DMS153 (cell line): ENCODE measurements at places on chromosomes 12 and 14.

DNA sequence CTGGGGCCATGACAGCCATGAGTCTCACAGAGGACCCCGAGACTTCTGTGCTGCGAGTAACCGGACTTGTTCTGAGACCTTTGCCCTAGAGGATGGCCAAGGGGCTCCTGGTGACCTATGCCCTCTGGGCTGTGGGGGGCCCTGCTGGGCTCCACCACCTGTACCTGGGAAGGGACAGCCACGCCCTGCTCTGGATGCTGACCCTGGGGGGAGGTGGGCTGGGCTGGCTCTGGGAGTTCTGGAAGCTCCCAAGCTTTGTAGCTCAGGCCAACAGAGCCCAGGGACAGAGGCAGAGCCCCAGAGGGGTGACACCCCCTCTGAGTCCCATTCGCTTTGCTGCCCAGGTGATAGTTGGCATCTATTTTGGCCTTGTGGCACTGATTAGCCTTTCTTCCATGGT is 2.1 kb downstream of the DNAJC22 start:
- no peak for DNase-seq

DNA sequence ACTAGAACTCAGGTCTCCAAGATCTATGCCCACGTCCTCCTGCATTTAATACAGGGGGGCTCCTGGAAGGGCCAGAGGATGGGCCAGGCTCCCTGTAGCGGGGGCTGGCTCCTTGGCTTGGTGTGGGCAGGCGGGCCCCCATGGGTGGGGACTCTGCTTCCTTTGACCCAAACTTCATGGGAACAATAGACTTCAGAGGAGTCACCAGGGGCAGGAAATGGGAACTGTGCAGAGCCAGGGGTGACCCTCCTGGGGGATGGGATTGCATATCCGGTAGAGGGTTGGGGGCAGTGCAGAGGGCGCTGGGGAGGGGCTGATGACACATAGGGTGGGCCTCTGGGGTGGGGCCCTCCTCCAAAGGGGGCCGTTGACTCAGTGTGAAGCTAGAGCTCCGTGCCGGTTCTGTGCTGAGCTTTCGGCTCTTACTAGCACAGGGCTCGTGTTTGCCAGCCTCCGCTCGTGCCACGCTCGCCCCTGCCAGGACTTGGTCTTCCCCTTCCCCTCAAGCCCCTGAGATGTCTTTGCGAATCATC is 4.6 kb downstream of the TEAD4 start:
- no peak for DNase-seq

DNA sequence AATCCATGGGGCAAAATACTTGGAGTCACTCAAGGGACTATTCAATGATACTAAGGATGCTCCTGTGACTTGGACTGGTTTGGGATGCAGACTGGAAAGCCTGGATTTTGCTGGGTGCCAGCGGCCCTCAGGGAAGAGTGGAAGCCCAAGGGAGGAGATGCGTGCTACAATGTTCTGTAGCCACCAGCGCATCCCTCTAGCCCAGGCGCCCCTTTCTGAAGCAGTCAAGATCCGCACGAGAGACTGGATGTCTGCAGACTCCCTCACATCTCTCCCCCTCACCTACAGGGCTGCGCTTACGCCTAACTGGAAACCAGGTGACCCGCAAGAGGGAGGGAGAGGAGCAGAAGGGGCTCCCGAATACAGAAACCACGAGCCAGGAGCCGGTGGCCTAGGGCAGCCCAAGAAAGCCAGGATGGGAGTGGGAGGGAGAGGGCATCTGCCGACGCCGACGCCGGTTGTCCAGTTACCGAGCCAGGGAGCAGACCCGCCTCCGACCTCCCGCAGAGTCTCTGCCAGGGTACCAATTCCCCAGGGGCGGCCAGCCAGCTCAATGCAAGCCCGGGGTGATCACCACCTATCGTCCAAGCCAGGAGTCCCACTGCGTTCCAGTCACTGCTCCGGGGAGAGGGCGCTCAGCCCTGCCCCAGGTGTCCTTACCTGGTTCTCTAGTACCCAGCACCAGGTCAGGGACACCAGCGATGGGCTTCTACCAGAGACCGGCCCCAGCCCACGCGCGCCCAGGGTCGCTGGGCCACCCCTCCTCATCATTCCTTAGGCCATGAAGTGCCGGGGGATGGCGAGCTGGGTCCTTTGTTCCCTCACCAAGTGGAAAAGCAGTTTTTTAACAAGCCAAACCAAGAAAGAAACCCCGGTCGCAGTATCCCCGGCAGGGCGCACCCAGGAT is 1.2 kb downstream of the NTN4 start:
- peak; percentile 45 for DNase-seq

DNA sequence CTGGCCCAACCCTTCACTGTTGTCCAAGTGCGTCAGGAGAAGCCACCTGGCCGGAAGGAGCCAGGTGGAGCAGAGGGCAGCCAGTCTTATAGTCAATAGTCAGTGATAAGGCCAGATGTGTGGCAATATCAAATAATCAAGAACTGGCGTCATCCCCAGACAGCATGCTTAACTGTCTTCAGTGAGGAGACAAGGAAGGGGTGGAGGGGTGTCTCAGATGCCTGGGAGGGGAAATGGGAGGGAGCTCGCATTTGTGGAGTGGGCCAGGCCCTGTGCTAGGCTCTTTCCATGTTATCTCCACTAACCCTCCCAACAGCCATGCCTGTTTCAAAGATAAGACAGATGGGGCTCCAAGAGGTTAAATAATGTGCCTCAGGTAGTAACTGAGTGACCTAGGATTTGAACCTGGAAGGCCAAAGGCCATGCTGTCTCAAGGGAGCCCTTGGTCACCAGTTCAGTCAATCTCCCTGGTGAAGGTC is 48.9 kb upstream of the FOS start:
- DNase-seq, result no peak

DNA sequence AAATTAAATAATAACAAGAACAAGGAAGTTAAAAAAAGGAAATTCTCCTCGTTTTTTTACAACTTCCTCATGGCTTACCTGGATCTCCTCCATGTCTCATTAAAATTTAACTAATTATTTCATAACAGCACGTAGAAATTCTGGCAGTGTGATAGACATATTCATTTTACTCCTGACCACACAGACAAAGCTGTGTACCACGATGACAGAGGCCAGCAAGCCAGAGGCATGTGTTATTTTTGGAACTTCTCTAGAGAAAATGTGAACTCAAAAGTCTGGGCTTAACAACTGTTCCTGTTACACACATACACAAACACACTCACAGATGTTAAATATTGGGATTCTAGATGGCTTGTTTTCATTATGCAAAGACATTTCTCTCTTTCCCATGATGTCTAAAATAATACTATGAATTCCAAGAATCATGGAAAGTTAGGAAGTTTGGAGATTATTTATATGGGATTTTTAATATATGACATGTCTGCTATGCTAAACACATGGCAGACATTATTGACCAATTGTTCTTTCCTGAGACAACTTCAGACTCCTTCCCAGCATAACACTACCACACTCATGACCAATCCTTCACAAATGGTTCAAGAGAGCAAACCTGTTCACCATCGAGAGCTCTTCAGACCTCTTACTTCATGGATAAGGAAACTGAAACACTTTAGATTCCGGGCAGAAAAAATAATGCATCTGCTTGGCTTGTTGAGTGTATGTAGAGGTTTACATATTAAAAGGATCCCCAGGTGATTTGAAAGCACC is 158.7 kb downstream of the DACT1 start:
- no peak for DNase-seq

DNA sequence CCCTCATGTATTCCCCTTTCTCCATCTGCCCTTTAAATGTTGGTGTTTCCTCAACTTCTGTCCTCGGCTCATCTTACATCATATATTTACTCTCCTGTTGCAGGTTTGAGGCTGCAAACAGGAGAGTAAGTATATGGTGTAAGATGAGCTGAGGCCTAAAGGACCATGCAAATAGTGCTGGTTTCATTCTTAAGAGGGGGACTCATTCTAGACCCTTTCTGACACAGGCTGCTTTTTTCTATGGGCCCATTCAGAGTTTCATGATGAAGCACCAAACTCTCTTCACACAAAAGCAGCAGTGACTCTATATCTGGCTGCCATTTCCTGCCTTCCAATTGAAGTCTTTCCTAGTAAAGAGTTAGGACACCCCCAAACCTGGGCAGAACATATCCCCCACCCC is 218.5 kb downstream of the PHLDA1 start:
- no peak for DNase-seq

DNA sequence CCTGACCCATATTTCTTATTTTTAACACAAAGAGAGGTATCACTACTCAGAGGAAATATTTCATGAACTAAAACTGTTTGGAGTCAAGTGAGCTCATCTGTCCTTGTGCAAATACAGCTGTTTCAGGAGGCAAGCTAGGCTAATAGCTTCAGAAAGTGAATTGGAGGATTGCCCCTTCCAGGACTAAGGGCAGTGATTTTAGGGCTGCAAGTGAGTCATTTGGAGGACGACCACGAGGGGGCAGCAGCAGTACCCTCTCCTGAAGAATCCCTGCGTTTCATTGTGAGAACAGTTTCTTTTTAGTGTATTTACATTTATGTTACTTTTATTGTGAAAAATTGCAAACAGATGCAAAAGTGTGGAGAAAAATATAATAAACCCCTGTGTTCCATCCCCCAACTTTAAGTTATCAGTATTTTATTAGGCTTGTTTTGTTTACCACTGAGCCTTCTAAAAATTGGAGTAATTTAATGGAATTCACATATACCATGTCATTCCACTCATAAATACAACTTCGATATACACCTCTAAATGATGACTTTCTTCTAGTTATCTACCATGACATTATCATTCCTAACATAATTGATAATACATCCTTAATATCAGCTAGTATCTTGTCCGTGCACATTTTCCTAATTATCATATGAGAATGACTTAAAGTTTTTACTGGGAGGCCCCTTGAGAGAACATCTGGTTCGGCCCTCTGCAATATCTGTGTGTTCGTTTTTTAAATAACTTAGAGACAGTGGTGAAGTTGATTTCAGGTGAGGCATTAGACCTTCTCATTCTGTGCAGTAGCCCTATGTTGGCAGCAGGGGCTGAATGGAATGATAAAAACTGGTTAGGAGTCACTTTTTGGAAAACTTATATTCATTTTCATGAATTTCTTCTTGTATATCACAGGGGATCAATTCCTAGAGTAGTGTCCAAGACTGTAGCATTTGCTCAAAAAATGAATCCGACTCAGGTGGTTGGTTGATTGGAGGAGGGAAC is 13.7 kb downstream of the FOXJ2 start:
- DNase-seq, result peak; percentile 25

GRCh38 chr12:76688631-76689030 is 75.3 kb upstream of the ZDHHC17 start:
- no peak for DNase-seq

- no peak for DNase-seq
These were observed 63.9 kb downstream of the TGFB3 start for GRCh38 chr14:75917946-75918335.

DNA sequence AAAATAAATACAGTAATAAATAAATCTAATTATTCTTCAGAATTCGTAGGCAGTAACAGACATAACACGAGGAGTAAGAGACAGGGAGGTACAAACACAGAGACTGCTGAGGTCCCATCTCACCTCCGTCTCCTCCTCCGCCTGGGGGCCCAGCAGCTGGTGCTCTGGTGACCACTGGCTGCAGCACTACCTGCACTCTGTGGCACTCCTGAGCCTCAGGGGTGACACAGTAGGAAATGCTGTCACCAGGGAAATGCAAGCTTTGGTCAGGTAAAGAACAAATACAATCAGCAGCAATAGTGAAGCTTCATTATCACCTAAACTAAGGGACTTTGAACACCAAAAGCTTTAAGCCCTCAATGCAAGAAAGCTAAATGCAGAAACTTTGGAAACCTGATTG is 19.6 kb downstream of the GSTZ1 start:
- no peak for DNase-seq

DNA sequence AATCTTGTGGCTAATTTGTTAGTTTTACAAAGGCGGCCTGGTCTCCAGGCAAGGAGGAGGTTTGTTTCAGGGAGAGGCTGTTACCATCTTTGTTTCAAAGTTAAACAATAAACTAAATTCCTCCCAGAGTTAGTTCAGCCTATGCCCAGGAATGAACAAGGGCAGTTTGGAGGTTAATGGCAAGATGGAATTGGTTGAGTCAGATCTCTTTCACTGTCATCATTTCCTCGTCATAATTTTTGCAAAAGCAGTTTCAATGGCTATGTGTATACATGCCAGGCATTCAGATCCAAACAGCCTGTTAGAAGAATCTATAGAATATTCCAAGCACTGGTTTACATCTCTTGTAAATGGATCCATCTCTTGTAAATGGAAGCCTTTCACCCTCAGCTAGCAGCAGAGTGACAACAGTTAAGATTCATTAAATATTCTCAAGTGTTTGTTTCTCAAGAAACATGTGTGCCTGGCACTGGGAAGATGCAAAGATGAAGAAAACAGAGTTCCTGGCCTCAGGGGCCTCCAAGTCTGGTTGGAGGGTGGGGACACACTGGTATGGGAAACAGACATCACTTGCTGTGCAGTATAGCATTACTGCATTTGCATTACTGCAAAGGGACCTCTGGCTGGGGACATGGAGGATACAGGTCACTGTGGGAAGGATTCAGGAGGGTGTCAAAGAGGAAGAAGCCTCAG is 65.8 kb downstream of the RIN3 start:
- no peak for DNase-seq

DNA sequence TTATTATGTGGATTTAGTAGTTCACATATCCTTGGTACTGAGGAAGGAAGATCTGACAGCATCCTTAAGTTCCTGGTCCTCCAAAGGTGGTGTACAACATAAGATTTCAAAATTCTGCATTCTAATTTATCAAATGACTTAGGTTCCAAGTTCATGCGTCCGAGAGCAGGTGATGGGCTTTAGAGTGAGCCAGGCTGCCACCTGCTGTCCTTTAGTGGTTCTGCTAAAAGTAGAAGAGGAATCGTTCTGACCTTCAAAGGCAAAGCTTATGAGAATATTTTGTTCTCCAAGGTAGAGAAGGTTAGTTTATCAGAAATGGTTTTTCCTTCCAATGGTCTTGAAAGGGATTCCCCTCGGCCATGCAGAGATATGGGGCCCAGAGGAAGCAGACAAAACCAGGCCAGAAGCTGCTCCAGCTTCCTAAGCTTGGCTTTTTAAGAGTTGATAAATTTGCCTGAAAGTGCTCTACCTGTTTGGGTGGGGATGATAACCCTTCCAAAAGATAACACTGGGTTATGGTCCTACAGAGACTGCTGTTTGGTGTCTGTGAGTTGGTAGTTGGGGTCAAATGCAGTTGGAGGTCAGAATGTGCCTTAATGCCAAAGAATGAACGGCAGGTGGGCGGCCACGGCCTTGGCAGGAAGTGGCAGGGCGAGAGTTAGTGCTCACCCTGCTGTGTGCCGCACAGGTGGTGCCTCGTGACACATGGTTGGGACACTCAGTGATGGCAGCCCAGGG is 29.1 kb upstream of the LRTM2 start:
- DNase-seq, result no peak

- DNase-seq, result no peak
These were observed at the start of gene TCL1A for GRCh38 chr14:95713596-95714371. TSS of gene TCL1A (minus strand) at chr14:95714125. CDS start at chr14:95714066, 59 bp downstream.

DNA sequence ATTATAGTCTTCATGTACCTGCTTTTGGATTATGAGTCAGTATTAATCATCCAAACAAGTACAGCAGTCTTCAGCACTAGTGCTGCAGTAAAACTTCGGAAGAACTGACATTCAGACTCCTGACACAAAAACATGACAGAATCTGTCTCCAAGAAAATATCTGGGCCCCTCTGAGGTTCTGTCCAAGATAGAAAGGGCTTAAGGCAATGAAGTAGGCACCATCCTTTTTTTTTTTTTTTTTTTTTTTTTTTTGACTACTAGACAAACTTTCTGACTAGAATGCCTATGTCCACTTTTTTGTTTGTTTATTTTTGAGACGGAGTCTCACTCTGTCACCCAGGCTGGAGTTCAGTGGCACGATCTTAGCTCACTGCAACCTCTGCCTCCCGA is 112.5 kb downstream of the MED13L start:
- DNase-seq, result no peak

GRCh38 chr14:30195941-30196340 is 268.3 kb upstream of the PRKD1 start:
- no peak for DNase-seq

- no peak for DNase-seq
These were observed 47.3 kb upstream of the BCL2L14 start for GRCh38 chr12:12023456-12023855.
